ENCODE measurements at places on chromosomes 5 and 9.

GRCh38 chr5:169301386-169301934 is 521 bp upstream of the SLIT3 start:
- DNase-seq: no peak

DNA sequence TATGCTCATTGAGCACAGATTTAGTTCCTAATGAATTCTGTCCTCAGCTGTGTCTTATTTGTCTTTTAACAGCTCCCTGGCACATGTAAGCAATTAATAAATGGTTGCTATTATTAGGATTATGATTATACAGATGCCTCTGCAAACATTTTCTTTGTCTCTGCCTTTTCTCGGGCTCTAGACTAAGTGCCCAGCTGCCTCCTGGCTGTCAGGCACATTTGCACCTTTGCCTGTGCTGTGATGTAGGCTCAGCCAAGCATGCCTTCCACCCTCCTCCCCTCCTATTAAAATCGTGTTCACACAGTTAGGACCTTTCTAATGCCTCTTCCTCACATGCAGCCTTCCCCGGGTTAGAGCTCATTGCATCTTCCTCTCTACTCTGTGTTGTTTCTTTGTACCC is 25.7 kb downstream of the NPR3 start:
- DNase-seq: no peak

DNA sequence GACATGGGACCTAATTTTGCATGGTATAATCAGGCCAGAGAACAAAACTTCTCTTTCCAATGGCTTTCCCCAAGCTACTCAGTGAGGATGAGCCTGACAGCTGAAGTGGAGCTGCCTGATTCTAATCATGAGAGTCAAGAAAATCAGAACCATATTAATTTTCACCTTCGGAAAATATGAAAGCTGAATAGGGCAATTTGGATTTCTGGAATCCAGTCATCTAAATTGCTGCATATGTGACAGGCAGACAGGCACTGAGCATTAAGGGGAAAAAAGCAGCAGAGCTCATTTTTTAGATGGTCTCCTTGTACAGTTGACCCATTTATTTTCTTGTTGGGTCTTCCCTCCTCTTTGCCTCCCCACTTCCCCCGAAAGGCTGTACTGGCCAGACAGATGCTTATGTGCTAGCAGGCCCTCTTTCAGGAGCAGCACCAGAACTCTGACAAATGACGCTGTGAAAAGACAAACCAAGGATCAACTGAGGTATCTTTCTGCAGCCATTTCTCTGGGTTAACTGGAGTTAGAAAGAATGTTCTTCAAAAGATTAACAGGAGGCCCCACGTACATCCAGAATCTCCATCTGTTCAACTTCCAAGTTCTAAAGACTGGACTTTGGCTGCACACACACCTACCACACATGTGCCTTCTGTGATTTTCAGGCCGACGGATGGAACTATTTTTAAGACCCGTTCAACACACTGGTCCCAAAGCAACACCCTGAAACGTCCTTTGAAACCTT is 175.2 kb downstream of the DCP2 start:
- DNase-seq: no peak

GRCh38 chr9:72315510-72316311 is 49.3 kb downstream of the ZFAND5 start:
- no peak for DNase-seq

- DNase-seq: no peak
Observed at GRCh38 chr9:73174330-73174980, 22.8 kb downstream of the ANXA1 start.

- DNase-seq: no peak
Observed at GRCh38 chr5:81184749-81185110, 48.4 kb upstream of the CKMT2 start.

DNA sequence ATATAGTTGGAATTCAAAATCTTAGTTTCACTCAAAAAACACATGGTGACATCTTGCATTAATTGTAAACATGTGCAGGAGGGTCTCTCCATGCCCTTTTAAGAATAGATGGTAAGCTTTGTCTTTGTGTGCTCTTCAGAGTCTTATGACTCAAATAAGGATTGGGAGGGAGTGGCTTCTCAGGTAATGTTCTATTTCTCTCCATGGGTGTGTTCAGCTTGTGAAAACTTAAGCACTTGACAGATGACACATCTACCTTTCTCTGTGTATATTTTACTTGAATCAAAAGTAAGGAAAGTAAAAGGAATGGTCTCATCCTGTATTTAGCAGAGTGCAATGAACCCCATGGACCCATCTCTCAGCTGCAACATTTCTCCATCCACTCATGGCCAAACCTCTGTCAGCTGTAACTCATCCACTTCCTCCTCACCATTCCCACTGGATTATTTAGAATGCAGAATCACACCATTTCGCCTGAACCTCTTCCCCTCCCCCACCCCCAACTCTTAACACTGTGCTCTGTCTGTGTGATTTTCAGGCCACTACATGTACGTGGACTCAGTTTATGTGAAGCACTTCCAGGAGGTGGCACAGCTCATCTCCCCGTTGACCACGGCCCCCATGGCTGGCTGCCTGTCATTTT is 82.1 kb downstream of the MAMDC2 start:
- no peak for DNase-seq

GRCh38 chr9:131642496-131643083 is 97.3 kb downstream of the PRRT1B start:
- no peak for DNase-seq

- no peak for DNase-seq
Observed at GRCh38 chr9:10649076-10649475, 36.3 kb upstream of the PTPRD start.

GRCh38 chr9:70217029-70217428 is 41.7 kb upstream of the SMC5 start:
- DNase-seq: no peak

DNA sequence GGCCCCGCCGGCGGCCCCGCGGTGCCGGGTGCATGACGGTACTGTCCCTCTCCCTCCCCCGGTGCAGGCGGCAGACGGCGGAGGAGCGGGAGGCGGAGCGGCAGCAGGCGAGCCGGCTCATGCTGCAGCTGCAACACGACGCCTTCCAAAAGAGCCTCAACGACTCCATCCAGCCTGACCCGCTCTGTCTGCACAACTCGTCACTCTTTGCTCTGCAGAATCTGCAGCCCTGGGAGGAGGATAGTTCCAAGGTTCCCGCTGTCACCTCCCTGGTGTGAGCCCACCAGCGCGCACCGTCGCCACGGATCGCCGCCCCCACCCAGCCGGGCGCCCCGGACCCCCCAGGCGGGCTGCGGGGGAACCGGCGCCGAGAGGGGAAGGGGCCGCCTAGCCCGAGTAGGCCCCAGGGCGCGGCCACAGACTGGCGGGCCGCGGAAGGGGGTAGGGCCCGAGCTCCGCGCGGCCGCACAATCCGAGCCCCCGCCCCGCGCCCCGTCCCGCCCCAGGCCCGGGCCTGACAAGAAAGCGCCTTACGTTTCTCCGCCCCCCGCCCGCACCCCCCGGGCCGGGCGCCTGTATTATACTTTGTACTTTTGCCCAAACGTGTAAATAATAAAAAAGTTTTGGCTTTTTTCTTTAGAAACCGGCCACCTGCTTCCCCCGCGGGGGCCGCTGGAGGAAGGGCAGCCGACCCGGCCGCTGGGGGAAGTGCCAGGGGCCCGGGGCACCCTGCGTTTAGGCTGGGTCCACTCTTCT is 2.5 kb downstream of the TLX3 start:
- no peak for DNase-seq

All from NCI-H510A (cell line).